ENCODE measurements at places on chromosomes 1 and 21.

DNA sequence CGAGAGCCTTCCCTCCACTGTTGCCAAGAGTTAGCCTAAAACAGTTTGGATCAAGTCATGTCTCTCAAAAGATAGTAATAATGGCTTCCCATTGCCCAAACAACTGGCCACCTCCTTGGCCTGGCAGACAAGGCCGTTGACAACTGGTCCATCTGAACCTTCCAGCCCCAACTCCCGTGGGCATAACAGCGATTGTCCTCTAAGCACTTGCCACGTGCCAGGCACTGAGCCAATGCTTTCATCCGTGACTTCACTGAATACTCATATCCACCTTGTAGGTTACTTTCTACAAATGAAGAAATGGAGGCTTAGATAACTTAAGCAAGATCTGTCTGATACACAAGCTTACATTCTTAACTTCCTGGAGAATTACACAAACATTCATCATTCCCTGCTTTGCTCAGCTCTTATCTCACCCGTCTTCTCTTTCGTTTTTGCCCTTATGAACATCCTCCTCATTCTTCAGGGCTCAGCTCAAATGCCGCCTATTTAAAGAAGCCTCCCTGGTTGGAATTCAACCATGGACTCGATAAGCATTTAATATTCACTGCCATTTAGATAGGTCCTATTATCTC, 106.4 kb downstream of the KCND3 start:
- no peak for DNase-seq

DNA sequence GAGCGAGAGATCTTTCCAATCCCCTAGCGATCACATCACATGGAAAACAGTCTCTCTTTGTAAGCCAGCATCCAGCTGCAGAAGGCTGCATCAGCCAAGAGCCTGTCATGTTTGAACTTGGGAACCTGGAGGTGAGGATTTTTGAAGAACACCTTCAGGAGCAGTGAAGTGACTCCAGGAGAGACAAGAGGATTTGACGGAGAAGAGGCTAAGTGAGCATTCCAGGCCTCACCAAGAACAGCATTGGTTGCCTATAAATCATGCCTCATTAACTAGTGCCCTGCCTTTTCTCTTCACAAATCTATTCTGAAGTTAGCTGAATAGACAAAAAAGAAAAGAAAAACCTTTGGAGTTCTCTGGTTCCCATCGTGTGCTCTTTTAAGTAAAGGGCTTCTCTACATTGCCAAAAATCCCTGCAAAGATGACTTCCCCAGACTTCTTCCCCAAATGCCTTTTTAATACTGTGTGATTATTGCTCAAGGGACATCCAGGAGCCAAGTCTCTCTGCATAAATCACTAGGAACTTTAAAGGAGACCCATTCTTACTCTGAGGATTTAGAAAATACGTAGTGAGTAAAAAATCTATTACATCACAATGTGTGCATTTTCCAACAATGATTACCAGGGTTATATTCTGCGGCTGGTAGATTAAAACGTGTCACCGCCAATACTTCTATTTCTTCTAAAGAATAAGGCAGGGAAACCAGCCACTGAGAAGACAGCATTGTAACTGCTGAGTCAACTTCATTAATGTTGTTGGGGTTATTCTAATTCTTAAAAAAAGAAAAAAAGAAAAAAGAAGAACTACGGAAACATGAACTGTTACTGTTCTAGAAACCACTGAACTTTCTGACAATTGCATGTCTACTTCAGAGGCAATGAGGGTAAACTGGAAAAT, 95.2 kb downstream of the KIF14 start:
- DNase-seq = no peak

- DNase-seq = peak; percentile 69
These were observed 135.9 kb downstream of the TM2D1 start for GRCh38 chr1:61588736-61589672.

DNA sequence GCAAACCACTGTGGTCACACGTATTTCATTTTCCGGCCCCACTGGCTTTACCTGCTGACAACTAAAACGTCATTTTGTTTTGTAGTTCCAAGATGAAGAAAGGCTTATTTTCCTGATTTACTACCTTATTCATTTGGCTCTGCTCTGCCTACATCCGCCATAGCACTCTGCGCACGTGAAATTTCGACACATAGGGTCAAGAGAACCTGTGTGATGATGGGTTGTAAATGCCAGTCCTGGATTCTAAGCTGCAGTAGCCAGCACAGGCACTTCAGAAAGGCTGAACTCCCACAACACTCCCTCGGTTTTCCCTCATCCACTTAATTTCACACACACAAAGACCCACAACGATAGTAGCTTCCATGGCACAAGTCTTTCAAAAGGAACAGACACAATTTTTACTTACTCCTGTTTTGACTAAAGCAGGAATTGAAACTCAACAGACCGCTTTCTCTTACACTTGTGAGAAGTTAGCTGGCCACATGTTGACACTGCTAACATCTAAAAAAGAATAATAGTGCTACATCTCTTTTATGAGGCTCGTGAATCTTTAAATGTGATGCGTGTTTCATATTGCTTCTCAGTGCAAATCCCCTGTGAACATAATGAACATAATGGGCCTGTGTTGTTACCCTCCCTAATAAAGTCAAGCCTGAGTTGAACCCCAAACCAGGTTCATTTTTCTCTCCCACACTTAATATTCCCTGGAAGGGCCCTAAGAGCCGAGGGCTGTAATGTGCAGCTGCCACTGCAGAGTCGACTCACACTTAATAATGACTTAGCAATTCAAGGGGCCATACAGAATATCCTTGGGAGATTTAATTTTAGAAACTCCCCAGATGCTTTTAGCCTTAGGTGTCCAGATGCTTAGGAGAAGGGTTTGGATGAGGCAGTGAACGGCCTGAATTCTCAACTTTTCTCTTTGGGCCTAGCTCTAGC, 1.5 kb upstream of the RUNX1 start:
- DNase-seq = no peak

DNA sequence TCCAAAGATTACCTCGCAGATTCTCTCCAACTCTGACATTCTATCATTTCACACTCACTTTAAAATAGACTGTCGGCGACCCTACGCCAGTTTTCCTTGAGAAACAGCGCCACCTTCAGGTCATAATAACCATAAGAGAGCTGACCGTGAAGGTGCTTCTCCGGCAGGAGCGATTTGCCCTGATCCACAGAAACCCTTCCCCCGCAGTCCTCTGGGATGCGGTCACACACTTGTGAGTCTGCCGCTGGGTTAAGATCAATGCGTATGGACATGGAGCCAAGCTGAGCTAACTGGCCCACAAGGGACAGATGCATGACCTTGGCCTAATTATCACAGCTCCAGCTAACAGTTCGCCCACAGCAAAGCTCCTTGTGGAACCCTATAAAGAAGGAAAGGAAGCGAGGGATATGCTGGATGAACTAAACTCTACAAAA, 32.8 kb upstream of the IFNAR2 start:
- DNase-seq = peak; percentile 50

DNA sequence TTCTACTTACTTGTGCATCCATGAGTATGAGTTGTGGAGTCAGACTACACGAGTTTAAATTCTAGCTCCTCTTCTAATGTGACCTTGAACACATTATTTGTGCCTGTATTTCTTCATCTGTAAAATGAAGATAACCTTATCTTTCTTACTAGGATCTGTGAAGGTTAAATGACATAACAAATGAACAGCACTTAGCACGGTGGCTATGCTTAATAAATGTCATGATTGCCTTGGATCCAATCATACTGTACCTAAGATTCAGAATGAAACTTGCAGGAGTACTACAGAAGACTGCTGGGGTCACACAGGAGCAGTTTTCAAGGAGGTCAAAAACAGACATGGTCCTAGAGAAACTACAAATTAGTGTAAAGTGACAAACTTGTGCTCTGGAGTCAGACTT, 22.2 kb upstream of the ALG14 start:
- no peak for DNase-seq

DNA sequence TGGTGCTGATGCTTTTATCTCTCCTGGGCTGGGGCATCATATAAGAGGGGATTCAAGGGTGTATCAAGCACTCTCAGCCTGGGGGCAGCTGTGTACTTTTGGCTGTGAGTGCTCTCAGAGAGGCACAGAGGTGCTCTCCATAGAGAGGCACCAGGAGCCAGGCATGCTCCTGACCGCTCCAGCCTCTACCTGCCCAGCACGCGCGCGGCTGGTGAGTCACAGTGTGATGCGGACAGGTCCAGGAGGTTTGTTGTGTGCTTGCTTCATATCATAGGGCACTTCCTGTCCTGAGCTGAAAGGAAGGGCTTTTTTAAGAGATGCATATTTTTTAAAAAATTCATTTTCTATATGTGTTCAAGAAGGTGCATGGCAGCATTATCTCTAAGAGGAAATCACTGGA, 93.6 kb upstream of the BCAR3 start:
- no peak for DNase-seq

GRCh38 chr1:111441573-111442192, 7.4 kb downstream of the WDR77 start:
- peak; percentile 52 for DNase-seq

GRCh38 chr1:147721716-147722115, 38.7 kb downstream of the GJA5 start:
- no peak for DNase-seq

- peak; percentile 34 for DNase-seq
These were observed 221.6 kb upstream of the VAMP3 start for GRCh38 chr1:7549277-7550161.

GRCh38 chr1:108327534-108328466, 83.9 kb upstream of the NBPF4 start:
- DNase-seq = no peak

GRCh38 chr1:156625436-156626078, 6.3 kb downstream of the HAPLN2 start:
- DNase-seq = peak; percentile 71

GRCh38 chr1:169090900-169091311, 15.6 kb upstream of the ATP1B1 start:
- no peak for DNase-seq

GRCh38 chr1:27886353-27886679, 14.0 kb downstream of the THEMIS2 start:
- DNase-seq = no peak

GRCh38 chr1:241592273-241592958, 47.8 kb downstream of the CHML start:
- no peak for DNase-seq

- peak; percentile 40 for DNase-seq
These were observed 6.1 kb downstream of the GAS5 start for GRCh38 chr1:173861731-173862145.

DNA sequence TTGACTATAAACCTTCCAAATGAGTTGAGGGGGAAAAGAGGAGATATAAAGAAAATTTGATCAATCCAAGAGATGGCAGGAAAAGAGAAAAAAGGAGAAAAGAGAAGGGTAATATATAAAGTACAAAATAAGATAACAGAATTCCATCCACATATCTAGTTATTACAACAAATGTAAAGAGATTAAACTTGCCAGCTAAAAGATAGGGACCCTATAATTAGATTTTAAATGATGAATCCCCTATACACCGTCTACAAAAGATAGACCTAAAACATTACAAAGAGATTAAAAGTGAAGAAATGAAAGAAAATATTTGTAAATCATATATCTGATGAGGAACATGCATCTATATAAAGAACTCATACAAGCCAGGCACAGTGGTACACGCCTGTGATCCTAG, 63.1 kb downstream of the CHD5 start:
- no peak for DNase-seq

GRCh38 chr1:48093147-48093546, 96.0 kb upstream of the TRABD2B start:
- DNase-seq = no peak

- no peak for DNase-seq
These were observed 2.4 kb downstream of the JMJD4 start for GRCh38 chr1:227732586-227733308.

- no peak for DNase-seq
These were observed 68.9 kb upstream of the PARP1 start for GRCh38 chr1:226476648-226477319.

All from stimulated activated CD4-positive, alpha-beta T cell treated with anti-CD3 and anti-CD28 coated beads, Interleukin-2, amount 100 ng/mL, for 48 hours (primary cell).